Iris pigment epithelial cell (primary cell): ENCODE measurements at places on chromosomes 4 and X.
A peak's percentile ranks its signal among the peaks of the same experiment; 100 is the strongest.

DNA sequence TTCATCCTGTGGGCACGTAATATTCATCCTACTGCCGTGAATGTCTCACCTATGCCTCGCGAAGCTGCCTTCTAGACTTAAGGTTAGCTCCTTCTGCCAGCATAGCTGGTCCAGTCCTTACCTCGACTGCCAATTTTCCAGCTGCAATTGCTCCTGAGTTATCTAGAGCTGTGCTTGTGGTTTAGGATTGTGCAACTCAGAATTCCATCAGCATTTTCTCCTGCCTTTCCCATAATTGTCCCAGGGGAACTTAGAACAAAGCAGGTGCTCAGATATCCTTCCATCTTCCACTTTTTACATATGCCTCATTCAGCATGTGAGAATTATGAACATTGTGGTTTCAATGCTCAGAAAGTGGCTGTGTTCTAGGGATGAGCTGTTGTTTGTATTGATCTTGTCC lies 131.4 kb upstream of the ADGRL3 start:
- DNase-seq = peak; percentile 13

DNA sequence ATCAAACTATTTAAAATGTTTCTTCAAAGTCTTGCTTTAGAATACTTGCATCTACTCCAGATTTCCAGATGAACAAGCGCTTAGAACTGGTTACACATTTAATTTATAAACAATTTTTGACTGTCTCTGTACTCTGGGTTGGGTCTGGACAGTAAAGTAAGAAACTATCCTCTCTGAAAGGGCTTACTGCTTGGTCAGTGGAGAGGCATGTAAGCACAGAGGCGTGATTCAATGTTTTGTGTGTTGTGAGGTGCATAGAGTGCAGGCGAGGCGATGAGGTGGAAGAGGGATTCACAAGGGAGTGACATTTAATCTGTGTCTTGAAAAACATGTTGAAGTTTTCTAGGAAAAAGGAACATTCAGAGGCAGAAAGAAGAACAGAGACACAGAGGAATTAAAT lies 231.4 kb downstream of the VEGFC start:
- no peak for DNase-seq

GRCh38 chr4:6674500-6675149 lies 19.1 kb upstream of the S100P start:
- peak; percentile 54 for DNase-seq

- DNase-seq = no peak
These were observed 156.7 kb upstream of the FAM47A start for GRCh38 chrX:34288782-34289181.

DNA sequence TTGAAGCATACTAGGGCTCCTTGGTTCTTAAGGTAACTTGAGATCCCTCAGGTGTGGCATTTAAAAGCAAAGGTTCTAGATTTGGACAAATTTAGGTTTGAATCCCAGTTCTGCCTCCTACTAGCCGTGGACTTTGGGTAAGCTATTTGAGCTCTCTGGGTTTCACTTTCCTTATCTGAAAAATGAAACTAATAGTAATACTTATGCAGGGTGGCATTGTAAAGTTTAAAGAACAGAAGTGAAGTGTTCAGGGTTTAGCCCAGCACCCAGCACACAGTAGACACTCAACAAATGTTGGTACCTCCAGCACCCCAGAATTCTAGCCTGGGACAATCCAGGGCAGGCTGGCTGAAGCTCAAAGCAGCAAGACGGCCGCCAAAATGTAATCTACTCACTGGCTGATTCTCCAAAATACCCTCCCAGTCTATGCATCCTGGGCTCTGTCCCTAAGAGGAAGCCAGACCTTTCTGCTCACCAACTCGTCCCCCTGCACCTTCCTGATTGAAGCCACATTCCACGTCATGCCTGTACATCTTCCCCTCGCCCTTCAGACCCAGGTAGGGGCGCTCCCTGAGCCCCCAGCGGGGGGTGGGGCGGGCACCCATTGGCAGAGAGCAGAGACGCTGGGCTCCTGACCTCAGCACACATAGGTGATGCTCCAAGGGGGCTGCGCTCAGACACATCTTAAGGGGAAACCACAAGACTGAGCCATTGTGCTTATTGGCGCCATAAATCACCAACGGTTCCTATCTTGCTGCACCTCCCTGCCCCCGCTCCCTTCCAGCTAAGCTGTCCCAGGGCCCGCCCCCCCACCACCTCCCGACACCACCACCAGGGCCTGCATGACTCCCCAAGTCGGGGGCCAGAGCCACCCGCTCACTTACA lies 160.6 kb downstream of the BCOR start:
- no peak for DNase-seq

- DNase-seq = peak; percentile 39
These were observed 78.2 kb downstream of the COL4A6 start for GRCh38 chrX:108359806-108360602.

DNA sequence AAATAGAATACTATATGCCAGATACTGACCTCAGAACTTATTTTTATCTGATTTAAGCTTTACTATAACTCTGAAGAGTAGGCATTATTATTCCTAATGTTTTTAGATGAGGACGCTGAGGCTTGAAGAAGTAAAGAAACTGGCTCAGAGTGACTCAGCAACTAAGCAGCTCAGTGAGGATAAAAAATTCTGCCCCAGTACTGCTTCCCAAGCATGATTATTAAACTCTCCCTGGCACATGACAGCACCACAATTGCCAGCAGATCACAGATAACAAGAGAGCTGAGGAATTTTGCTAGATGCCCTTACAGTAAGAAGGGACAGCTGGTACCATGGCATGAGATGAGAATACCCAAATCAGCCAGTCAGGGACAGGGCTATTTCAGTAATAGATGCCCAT lies 219.4 kb downstream of the NKX6-1 start:
- peak; percentile 13 for DNase-seq

DNA sequence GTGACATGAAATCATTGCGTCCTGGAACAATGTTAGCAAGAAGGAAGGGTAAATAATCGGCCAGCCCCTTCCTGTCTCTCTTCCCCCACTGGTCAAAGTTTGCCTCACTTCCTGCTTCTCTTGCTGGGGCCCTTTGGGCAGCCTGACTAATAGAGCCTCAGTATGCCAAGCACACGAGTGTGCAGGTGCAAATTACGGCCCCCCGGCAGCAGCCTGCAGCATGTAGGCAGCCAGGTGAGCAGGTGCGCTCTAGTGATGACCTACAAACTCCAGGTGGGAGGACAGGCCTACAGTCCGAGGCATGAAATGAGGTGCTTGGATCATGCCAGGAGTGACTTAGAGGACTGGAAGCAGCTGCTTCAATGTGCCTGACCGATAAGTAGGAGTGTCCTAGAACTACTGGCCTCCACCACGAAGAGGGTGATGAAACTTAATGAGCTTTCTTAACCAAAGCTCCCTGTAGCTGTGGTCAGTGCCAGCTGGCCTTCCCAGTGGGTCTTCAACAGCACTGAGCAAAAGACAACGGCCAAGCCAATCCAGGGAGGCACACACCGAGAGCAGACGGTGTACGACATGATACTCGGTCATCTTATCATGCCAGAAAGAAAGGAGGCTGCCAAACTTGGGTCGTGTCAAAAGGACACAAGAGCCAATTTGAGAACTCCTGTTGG lies 26.1 kb upstream of the FAT1 start:
- no peak for DNase-seq

GRCh38 chrX:104172121-104172520 lies 5.9 kb downstream of the FAM199X start:
- DNase-seq = no peak

GRCh38 chrX:43467608-43468234 lies 188.4 kb upstream of the MAOA start:
- DNase-seq = no peak
